ENCODE measurements at places on chromosomes 11 and 22. TPM values are rescaled to one million over a fixed set of nuclear protein-coding genes. Genes with fewer than 3 reads are reported as not detected.

The GVQW3 gene
- 2.0 TPM for total RNA-seq

The OR5T3 gene
- not detected for total RNA-seq

The C22orf23 gene
- total RNA-seq: not detected

The SYT13 gene
- 0.50 TPM for total RNA-seq

The AQP11 gene
- total RNA-seq: 0.48 TPM

The GAS2 gene
- 1.5 TPM for total RNA-seq

The OLFML1 gene
- total RNA-seq: not detected

- H3K4me3 ChIP-seq: no peak overlapping the region
- no peak overlapping the region for H3K27ac ChIP-seq
- no peaks in the 10 kb centered on the region for H3K36me3 ChIP-seq
- H3K27me3 ChIP-seq: peaks cover 11% of the 10 kb centered on the region
Measured at GRCh38 chr11:18115360-18116127, 9.7 kb upstream of the SAAL1 start.

- H3K27ac ChIP-seq: no peak overlapping the region
- no peaks in the 10 kb centered on the region for H3K27me3 ChIP-seq
- no peak overlapping the region for H3K4me3 ChIP-seq
Measured at GRCh38 chr11:105713696-105714095, 103.8 kb downstream of the GRIA4 start.

DNA sequence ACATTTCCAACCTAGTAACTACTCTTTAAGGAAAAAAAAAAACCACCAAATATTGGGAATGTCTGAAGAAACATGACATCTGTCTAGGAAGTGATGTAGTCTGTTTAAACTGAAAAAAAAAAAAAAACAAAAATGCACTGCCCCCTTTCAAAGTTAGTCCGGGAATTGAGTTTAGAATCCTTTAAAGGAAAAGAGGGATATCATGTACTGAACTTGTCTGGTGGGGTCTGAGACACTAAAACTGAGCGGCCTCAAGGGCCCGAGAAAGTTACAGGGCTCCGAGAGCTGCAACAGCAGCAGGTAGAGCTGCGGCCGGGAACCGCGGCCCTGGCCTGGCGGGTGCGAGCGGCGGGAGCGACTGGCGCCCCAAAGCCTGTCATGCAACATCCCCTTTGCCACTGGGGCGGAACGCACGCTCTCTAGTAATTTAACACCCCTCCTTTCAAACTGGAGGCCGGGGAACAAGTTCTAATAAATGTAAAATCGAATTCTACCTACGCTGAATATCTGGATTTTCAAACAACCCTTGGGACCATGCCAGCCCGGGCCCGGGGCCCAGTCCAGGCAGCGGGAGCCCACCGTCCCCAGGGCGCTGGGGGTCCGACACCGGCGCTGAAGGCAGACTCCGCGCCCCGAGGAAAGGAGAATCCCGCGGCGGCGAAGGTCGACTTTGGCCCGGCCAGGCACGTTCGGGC is 736 bp downstream of the RDX start:
- H3K27ac ChIP-seq: peak overlapping the region; percentile 94
- H3K4me3 ChIP-seq: peak overlapping the region; percentile 90
- peaks cover 18% of the 10 kb centered on the region for H3K4me1 ChIP-seq
- H3K27me3 ChIP-seq: no peaks in the 10 kb centered on the region

DNA sequence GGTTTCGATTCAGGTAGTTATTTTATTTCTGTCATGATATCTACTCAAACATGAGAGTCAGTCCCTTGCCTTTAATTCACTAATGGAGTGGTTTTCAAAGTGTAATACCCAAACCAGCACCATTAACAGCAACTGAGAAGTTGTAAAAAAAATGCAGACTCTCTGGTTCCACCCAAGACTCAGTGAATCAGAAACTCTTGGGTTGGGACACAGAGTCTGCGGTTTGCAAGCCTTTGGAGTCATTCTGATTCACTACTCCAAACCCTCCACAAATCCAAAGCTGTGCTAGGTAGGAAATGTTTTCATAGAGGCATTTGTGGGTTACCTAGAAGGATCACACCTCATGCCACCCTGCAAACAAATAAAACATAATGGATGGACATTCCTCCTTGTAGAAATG is 340.1 kb downstream of the NTM start:
- DNase-seq: peak; percentile 26
- no peaks in the 10 kb centered on the region for H3K36me3 ChIP-seq
- no peaks in the 10 kb centered on the region for H3K27me3 ChIP-seq
- H3K4me1 ChIP-seq: no peaks in the 10 kb centered on the region

DNA sequence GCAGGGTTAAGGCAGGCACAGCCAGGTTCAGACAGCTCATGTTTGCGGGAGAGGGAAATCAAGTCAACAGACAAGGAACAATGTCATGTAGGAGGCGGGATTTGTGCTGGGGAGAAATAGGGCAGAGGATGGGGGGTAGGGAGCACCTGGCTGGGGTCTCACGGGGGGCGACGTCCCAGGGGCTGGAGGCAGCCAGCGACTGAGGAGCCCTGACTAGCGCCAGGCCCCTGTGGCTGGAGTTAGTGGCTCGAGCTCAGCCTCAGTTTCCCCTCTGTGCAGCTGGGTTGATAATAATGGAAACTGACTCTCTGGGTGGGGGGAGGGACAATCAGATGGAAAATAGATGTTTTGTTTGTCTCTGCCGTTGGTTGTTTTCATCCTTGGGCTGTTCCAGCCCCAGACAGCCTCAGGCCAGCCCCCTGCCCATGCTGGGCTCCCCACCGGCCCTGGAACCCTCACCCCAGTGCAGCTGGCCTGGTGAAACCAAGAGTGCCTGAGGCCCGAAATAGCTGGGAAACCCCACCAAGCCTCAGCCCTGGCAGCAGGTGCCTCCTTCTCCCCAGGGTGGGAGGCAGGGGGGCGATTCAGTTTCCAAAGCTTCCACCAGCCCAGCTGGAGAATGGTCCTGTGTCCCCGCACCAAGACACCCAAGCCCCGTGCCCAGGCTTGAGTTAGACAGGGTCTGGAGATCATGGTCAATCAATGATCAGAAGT is 44.1 kb downstream of the IGLL5 start:
- DNase-seq: no peak
- no peaks in the 10 kb centered on the region for H3K36me3 ChIP-seq
- no peaks in the 10 kb centered on the region for H3K27me3 ChIP-seq
- H3K27ac ChIP-seq: no peak overlapping the region
- no peak overlapping the region for H3K4me3 ChIP-seq
- peaks cover 5% of the 10 kb centered on the region for H3K4me1 ChIP-seq

GRCh38 chr11:75574698-75575602 is 12.9 kb downstream of the SERPINH1 start:
- H3K4me1 ChIP-seq: peaks cover 4% of the 10 kb centered on the region
- no peak for DNase-seq
- H3K36me3 ChIP-seq: peaks cover 43% of the 10 kb centered on the region

GRCh38 chr11:73510877-73511276 is 87.0 kb downstream of the FAM168A start:
- no peaks in the 10 kb centered on the region for H3K27me3 ChIP-seq
- H3K36me3 ChIP-seq: no peaks in the 10 kb centered on the region
- H3K27ac ChIP-seq: no peak overlapping the region
- H3K4me1 ChIP-seq: no peaks in the 10 kb centered on the region
- no peak for DNase-seq

GRCh38 chr11:116542406-116542805 is 230.4 kb downstream of the BUD13 start:
- H3K36me3 ChIP-seq: no peaks in the 10 kb centered on the region
- H3K27me3 ChIP-seq: peaks cover 16% of the 10 kb centered on the region
- no peak overlapping the region for H3K4me3 ChIP-seq
- no peak for DNase-seq

- H3K36me3 ChIP-seq: no peaks in the 10 kb centered on the region
- H3K27me3 ChIP-seq: peaks cover 34% of the 10 kb centered on the region
- no peak overlapping the region for H3K4me3 ChIP-seq
- no peak overlapping the region for H3K27ac ChIP-seq
- no peaks in the 10 kb centered on the region for H3K4me1 ChIP-seq
Measured at GRCh38 chr11:119531623-119532022, 108.7 kb upstream of the THY1 start.

DNA sequence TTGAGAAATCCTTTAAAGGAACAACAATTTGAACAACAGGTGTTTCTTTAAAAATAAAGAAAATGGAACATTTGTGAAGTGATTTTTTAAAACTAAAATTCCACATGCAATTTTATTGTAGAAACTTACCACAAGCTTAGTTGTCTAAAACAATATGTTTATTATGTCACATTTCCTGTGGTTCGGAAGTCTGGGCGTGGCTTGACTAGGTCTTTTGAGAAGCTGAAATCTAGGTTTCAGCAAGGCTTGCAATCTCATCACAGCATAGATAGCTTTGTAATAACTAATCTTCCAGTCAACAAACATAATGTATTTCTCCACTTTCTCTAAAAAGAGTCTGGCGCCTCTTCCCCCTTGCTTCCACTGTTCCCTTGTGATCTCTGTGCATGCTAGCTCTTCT is 27.0 kb downstream of the MS4A6A start:
- no peaks in the 10 kb centered on the region for H3K36me3 ChIP-seq
- H3K27ac ChIP-seq: no peak overlapping the region
- no peak overlapping the region for H3K4me3 ChIP-seq
- DNase-seq: no peak
- no peaks in the 10 kb centered on the region for H3K27me3 ChIP-seq

Data from astrocyte (in vitro differentiated cells and primary cell).